ENCODE measurements at places on chromosomes 5 and 9.
A peak's percentile ranks its signal among the peaks of the same experiment; 100 is the strongest.

GRCh38 chr5:172871982-172872381 lies 37.9 kb downstream of the ERGIC1 start:
- no peak for DNase-seq

DNA sequence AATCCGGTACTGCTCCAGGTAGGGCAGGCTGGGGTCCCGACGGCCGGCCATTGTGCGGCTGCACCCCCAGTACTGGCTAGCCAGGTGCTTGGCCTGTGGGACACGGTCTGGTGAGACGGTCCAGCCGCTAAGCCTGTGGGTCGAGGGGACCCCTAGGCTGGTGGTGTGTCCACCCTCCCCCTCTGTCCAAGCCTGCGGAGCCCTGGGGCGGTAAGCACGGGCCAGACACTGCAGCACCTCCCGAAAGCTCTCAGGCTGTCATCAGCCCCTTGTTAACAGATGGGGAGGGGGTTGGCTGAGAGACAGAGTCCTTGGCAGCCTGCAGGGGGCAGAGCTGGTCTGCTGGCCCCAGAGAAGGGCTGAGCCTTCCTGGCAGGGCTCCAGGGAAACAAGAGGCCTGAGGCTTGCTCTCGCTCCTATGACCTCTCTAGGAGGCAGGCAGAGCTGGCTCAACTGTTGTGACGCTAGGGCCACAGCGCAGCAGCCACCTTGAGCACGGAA lies 11.8 kb upstream of the MRNIP start:
- DNase-seq: peak; percentile 70

DNA sequence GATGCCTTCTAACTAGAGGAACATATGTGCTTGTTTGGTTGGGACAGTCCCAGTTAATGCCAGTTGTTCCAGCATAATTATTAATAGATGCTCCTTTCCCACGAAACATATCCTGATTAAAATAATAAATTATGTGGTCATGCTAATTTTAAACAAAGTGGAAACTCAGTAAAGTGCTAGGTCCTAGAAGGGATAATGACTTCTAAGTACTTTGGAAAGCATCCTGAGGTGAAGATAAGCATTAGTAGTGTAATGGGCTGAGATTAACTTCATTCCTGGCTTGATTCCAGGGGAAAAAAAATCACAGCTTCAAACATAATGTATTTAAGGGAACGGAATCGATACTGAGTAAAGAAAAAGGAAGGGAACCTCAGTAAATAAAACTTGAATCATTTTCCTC lies 213.7 kb upstream of the SNX2 start:
- DNase-seq: no peak

GRCh38 chr9:111348821-111349271 lies 18.8 kb upstream of the OR2K2 start:
- DNase-seq: no peak

GRCh38 chr5:77235846-77236721 lies 25.6 kb downstream of the PDE8B start:
- no peak for DNase-seq

GRCh38 chr5:4847766-4848165 lies 292.4 kb upstream of the ADAMTS16 start:
- DNase-seq: no peak

GRCh38 chr9:121192959-121193640 lies 8.6 kb downstream of the RAB14 start:
- DNase-seq: no peak

GRCh38 chr5:81045389-81045807 lies 85.2 kb downstream of the RASGRF2 start:
- no peak for DNase-seq

DNA sequence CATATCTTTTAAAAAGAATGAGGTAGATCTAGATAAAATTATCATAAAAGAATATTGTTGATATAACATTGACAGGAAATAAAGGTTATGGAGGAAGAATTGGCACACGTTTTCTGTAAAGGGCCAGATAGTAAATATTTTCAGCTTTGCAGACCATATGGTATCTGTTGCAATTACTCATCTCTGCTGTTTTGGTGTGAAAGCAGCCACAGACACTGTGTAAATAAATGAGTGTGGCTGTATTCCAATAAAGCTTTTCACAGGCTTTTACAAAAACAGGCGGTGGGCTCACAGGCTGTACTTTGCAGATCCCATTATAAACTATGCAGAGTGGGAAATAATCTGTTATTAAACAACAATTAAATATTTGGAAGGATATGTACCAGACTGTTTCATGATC lies 87.4 kb downstream of the SGCD start:
- no peak for DNase-seq

- DNase-seq: no peak
Observed at GRCh38 chr9:117138231-117138630, 276.6 kb downstream of the ASTN2 start.

- DNase-seq: no peak
Observed at GRCh38 chr5:143428155-143428554, 24.7 kb upstream of the NR3C1 start.

GRCh38 chr9:72312386-72312987 lies 52.5 kb downstream of the ZFAND5 start:
- DNase-seq: no peak

GRCh38 chr9:124894741-124895170 lies 32.8 kb downstream of the ARPC5L start:
- DNase-seq: no peak

DNA sequence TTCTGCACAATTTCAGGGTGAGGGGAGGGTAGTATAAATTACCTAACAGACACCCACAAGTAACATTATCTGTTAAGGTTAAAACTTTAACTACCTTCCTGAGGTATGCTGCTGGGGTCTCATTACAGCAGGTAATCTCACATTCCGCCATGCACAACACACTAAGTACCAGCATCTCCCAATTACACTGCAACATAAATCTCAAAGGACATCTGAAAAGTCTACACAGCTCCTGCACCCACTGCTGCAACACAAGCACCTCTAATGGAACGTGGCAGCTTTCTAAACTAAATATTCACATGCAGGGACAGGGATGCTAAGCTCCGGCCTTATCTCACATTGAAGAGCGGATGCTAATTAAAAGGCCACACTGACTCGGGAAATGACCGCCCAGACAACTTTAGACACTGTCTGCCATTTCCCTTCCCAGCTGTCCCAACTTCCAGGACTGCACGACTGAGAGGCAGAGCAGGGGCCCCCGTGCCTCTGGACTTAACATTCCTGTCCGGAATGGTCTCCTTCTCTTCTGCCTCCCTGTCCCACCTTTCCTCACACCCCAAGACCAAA lies 45.9 kb downstream of the PSMB7 start:
- no peak for DNase-seq

DNA sequence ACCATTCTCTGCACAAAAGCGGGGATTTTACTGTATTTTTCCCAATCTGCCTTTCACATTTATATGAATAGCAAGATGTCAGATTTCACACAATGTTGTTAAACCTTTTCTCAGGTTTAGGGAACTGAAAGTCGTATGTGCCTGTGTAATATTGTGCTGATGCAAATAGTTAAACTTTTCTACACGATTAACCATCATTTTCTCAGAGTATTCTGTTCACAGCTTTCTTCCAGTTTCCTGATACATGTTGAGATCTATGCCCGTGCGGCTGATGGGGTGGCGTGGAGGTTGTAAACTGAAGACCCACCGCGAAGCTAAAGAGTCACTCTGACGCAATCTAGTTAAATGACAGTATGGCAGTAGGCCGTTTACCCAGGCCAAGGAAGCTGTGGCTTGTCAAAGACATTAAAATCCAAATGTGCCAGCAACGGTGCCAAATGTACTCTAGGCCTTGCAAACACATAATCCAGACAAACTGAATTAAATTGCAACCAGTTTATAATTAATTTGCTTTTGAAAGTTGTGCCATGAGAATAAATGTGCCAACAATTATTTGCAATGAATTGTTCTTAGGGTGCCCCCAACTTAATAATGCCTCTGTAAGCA lies 145.7 kb downstream of the EBF1 start:
- DNase-seq: no peak

GRCh38 chr5:91189480-91190313 lies 193.4 kb downstream of the ARRDC3 start:
- peak; percentile 55 for DNase-seq

DNA sequence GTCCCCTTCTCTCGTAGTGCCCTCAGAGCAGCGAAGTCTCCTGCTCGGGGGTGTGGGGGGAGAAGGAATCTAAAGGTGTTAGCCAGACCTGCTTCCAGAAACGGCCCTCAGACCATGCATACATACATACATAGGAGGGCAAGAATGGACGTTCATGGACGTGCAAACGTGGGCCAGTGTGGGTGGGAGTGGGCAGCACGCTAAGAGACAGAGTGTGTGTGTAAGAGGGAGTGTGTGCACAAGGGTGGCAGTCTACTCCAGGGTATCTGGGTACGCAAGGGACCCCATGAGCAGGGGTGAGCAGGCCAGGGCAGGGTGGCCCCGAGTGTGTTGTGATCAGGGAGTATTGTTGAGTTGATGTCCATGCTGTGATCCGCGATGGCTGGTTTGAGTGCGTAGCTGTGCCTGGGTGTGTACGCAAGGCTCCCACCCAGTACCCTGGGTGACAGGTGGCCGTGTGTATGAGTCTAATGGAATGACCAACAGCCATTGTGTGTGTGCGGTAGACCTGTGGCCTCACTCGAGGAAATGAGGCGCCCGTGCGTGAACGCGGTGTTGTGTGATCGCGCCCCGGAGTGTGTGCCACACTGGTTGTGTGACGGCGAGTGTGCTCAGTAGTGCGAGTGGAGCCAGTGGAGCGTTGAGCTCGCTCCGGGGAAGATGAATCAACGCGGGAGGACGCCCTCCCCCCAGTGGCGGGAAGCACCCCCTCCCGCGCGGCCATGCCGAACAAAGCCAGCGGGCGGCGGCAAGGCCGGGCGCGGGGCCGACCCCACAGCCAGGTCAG lies 826 bp downstream of the GPRIN1 start:
- DNase-seq: no peak

DNA sequence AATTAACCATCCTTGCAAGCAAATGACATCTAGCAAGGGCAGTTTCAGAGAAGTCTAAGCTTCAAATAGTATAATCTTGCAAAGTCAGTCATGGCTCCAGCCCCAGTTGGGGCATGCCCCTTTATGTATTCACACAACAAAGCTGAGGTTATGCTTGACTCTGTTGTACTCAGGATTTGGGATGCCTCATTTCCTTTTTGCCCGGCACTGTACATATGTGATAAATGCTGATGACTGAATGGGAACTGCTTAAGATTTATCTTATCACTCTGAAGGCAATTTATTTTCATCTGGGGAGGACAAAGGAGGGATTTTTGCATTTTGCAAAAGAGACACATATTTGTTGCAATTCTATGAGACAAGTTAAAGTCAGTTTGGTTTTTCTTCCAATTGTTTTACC lies 219.2 kb downstream of the TRPM3 start:
- DNase-seq: no peak

DNA sequence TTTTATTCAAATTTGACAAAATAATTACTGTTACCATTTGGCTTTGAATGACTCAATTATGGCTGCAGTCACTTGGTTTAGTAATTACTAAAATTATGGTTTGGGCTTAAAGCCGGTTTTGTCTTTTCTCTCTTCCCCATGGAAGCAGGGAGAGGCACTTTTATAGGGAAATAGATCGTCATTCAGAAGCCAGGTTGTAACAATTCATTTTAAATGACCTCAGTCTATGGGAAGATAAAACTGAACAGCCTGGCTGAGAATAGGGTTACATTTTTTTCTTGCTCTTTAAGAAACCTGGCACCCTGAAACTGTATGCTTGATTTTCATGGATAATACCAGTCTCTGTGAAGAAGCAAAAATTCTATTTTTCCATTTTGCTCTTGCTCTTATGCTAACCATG lies 169.8 kb downstream of the SMC2 start:
- DNase-seq: no peak

GRCh38 chr5:33713136-33713765 lies 178.5 kb downstream of the ADAMTS12 start:
- no peak for DNase-seq

DNA sequence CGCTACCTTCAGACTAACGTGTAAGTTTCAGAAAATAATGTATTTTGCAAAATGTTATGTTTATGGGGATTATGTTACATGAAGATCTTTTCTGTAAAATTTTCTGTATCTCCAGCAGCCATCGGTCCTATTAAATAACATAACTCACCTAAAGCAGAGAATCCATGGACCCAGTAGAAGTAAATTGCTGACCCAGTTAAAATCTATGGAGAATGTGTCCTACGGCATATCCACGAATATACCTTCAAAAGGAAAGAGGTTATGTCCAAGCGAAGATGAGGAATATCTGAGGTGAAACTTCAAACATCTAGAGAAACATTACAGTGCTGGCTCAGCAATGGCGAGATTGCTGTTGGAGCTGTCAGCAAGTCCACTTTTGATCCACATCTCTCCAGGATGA lies 492.2 kb upstream of the ADAMTS16 start:
- DNase-seq: no peak

DNA sequence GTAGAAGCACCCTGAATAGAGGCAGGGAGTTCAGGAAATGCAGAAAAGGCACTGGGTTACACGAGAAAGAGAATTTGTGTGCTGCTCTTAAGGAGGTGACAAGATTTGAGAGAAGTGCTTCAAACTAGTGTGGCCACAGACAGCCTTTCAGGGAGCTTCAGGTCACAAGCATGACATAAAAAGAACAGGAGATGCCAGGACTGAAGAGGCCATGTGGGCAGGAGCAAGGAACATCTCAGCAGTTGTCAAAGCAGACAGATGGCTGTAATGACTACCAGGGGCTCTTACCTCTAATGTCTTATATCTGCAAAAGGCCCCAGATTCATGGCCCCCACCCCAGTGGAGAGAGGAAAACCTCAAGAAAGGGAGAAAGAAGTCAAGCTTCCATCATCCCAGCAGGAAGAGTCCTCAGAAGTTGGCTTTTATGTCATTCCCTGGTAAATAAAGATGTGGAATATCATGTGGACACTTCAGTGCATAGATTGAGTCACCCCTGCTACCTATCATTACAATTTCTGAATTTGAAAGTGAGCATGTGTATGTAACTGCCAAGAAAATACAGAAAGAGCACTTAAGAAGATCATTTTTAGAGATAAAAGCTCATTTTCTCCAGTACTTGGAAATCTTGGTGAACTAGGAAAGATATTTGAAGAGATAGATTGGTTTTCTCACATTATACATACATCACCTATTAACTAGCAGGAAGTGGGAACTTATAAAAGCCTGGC lies 214.4 kb upstream of the RORB start:
- no peak for DNase-seq

DNA sequence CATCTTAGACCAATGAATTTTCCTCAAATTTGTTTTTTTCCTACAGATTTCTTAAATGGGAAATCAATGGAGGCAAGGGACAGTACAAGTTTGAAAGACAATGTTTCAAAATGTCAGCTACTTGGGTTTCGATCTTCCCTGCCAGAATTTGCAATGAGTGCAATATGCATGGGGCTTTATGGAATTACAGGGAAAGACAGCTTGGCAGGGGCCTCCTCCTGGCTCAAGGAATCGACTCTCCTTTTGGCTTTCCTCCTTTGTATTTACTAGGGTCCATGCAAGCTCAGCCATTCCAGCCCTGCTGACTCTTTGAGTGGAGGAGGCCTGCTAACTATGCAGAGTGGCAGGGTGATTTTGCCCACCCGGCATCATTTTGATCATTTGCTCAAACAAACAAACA lies 63.2 kb downstream of the MED27 start:
- DNase-seq: no peak

DNA sequence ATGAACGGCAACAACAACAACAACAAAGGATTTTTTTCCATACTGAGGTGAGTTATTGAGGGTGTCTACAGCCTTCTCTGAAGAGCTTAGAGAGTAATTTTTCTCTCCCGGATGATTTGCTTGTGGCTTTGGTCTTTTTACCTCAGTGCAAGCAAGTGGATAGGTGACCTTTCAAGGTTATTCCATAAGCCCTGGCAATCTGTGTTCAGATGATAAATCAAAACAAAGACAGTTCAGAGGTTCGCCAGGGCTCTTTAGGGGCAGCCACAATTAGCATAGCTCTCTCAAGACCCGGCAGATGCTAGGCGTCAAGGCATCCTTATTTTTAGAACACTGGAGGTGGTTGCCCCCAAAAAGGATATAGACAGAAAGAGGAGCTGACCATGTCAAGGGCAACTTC lies 417.9 kb upstream of the C9orf72 start:
- no peak for DNase-seq

Measured in uterus (tissue), 4 donors.